ENCODE measurements at places on chromosomes 4 and X. TPM values are rescaled to one million over a fixed set of nuclear protein-coding genes. Genes with fewer than 3 reads are reported as not detected.

DNA sequence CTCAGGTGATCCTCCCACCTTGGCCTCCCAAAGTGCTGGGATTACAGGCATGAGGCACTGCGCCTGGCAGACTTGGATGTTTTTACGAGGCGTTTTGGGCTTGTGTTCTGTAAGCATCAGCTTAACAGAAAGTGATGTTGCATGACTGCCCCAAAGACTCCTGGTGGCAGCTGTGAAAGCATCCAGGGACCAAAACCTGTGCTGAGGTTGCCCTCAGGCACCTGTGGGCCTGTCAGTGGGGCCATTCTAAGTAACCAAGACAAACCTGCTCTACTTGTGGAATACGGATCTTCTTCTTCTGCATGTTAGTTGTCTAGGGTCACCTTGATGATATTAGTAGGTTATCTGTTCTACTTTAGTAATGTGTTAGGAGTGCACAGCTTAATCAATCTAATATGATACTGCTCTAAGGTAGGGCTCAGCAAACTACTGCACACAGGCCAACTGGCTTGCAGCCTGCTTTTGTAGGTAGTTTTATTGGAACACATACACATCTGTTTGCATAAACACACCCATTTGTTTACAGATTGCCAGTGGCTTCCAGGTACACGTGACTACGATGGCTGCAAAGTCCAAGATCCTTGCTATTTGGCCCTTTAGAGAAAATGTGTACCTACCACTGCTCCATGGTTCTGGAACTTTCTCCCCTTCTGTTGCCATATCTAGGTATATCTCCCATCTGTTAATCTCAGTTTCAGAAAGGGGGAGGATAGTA is 136.7 kb downstream of the GPR143 start:
- DNase-seq: no peak

- no peak for DNase-seq
Measured at GRCh38 chrX:107787827-107788226, 10.3 kb downstream of the NCBP2L start.

- DNase-seq: no peak
Measured at GRCh38 chr4:110245577-110245976, 47.2 kb upstream of the ELOVL6 start.

MCF2 gene
- total RNA-seq: 0.23 TPM

ERCC6L gene
- 13.3 TPM for total RNA-seq

DNA sequence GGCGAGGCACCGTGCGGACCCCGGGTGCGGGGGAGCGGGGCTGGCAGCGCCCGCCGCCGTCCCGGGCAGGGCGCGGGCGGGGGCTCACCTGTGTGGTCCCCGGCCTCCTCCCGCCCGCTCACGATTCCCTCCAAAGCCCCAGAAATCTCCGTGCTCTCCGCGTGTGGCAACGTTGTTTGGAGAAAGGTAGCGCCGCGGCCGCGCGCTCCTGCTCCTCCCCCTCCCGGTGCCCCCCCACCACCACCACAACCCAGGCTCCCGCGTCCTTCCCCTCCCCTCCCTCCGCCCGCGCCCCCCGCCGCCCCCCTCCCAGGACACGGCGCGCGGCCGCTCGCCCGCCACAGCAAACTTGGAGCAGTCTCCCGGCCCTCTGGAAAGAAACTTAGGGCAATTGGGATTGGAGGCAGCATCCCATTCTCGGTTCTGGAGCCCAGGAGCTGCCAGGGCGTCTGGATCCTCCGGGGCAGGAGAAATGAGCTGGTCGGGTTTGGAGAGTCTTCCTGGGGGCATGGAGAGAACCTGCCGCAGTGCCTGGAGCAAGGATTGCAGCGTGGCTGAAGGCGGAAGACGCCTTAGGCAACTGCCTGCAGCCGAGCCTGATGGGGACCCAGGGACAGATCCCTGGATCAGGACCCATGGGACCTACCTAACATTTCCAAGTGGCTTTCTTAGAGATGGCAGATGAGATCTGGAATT is 855 bp downstream of the KLF3 start:
- DNase-seq: peak; percentile 27

DNA sequence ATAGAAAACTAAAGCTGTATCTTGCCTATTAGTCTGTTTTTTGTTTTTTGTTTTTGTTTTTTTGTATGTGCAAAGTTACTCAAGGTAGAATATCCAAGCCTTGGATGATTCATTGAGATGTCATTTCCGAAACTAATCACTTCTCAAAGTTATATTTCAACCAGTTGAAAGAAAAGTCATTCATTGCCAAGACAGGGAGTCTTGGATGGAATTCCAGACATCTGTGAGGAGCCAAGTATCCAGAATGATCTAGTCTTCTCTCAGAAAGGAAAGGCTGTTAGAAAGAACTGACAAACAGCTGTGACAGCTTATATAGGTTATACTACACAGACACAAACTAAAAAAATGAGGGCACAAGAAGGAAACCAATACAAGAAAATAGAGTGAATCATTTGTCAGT is 141.1 kb upstream of the NDST3 start:
- DNase-seq: no peak

GRCh38 chr4:61911313-61911756 is 711.2 kb downstream of the ADGRL3 start:
- no peak for DNase-seq
